Stimulated activated CD4-positive, alpha-beta T cell treated with anti-CD3 and anti-CD28 coated beads, Interleukin-15, amount 100 ng/mL, for 1 hour (primary cell): ENCODE measurements at places on chromosomes 11 and 22.

DNA sequence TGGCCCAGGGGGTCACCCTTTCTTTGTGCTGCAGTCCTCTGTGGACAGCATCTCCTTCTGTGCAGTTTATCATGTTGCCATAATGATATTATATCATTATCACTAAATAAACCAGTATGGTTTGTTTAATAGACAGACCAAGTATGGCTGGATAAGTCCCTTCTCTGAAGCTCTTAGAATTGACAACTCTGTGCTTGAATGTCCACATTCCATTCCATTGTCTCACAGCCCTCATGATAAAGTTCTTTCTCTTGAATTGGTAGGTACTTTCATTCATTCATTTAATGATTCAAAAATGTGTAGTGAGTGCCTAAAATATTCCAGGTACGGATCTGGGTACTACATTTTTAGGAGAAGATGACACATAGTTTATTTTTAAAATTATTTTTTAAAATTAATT lies 7.8 kb downstream of the RPS6KA4 start:
- DNase-seq = no peak

DNA sequence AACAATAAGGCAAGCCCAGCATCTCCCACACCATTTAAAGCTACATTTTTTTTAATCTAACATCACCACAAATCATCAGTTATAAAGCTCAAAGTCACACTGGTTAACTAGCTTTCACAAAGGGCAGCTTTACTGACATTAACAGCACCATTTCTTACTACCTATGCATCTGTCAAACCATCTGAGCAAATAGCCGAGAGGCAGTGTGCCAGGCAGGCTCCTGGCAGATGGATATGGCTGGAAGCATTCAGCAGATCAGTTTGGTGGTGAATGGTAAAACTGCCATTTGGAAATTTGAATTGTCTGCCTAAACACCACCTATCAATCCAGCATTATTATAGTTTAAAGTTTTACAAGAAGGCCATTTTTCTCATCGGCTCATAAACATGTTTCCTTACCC lies 131.2 kb downstream of the TTC28 start:
- no peak for DNase-seq

GRCh38 chr11:119615882-119616196 lies 113.2 kb downstream of the NECTIN1 start:
- DNase-seq = no peak

GRCh38 chr11:65571420-65571819 lies 918 bp upstream of the FAM89B start:
- DNase-seq = no peak

DNA sequence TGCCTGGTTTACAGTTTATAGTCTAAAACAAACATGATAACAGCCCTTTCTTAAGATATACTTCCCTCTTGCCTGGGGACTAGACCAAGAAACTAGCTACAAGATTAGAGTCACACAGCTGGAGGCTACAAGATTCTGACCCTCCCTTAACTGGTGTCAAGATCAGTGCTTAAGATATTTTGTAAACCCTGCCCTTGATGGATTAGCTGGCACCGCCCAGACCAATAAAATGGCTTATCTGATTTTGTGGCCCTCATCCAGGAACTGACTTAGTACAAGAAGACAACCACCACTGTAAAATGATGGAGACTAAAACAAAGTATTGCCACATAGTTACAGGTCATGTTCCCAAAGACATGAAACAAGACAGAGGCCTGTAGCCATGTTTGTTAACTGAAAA lies 53.4 kb downstream of the FAM181B start:
- DNase-seq = no peak

DNA sequence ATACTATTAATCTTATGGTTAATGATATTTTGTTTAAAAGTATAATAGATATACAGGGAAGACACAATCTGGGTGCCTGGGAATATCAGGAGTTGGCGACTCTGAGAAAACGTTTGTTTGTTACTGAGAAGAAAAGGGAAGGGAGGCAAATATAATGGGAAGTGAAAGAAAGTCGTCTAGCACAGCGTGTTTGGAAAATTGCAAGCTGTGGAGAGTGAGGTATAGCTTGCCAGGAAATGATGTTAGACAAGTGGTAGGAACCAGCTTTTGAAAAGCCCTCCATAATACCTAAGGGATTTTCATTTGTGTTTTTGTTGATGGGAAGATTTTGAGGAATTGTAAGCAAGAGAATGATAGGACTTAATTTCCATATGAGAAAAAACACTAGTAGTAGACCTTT lies 322.2 kb downstream of the LUZP2 start:
- no peak for DNase-seq

DNA sequence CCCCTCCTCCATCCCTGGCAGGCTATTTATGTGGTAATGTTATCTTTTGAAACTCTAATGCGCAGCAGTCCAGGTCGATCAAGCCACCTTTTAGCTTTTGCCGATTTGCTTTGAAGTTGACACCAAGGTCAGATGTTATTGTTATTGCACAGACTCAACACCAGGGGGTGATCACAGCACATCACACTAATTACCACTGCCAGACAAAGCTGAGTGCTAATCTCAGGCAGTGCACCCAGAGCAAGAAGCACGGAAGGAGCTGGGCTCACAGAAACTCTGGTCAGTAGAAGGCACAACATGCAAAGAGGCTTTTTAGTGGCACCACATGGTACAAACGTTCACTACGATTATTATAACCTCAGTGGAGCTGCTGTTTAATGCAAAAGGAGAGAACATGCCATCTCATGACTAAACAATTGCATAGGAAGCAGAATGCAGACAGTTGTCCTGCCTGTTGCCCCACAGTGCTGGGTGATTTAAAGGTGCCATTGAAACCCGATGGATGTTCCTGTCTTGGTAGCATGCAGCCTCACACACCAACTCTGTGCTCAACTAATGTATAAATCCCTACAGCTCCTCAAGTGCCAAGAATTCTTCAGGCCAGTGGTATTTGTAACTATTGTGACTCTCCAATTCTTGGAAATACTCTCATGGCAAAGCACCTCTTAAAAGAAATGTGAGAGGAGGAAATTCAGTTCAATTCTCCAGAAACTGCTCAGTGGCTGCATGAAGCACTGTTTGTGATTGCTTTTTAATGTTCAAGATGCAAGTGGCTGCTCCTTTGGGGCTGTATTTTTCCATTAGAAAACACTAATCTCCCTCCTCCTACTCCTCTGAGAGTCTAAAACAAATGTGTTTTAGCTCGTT lies 353.9 kb upstream of the DDI1 start:
- DNase-seq = no peak

- no peak for DNase-seq
Observed at GRCh38 chr11:9874466-9874865, 210.6 kb downstream of the SWAP70 start.

DNA sequence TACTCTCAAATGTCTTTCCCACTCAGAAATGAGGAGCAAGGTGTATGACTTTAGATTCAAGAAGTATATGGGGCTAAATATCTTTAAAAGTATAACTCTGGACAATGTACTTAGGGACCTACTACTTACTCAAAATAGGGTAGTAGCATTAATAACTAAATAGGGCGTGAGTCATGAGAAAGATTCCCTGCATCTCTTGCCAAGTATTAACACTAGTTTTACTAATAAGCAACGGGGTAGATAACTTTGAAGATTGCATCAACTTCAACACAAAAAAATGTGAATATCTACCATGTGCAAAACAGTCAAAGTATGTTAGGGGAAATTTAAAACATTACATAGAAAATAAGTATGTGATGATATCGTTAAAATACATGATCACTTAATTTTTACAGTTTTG lies 99.6 kb downstream of the PGR start:
- no peak for DNase-seq

GRCh38 chr11:118193910-118194566 lies 17.6 kb upstream of the SCN2B start:
- no peak for DNase-seq

DNA sequence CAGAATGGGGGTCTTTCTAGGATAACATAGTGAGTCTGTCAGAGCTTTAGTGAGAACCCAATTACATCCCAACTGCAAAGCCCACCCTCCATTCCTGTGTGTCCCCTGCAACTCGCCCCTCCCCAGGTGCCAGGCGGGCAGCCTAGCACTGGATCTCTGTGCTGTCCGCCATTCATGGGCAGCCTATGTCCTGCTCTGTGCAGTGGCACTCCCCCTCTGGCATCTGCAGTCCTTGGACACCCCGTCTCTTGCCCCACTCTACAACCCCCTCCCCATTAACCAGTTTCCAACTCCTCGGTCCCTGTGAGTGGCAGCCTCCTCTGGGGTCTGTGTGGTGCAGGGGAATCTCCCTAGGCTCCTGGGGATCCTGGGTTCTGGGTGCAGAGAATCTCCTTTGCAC lies 37.0 kb downstream of the MYO7A start:
- no peak for DNase-seq

DNA sequence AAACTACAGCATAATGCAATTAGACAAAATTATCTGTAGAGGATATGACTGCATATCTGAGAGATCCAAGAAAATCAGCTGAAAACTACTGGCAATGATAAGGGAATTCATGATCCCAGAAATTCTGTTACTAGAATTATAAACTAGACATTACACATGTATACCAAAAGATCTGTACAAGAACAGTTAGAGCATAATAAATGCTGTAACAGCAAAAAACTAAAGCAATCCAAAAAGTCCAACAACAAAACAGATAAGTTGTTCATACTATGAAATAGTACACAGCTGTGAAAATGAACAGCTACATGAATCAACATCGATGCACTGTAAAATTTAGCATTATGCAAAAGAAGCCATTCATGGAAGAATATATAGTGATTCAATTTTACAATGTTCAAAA lies 6.0 kb downstream of the ZNF214 start:
- no peak for DNase-seq

GRCh38 chr11:12287009-12287373 lies 90.4 kb upstream of the PARVA start:
- no peak for DNase-seq

GRCh38 chr11:3207526-3208189 lies 11.0 kb downstream of the MRGPRG start:
- DNase-seq = no peak

DNA sequence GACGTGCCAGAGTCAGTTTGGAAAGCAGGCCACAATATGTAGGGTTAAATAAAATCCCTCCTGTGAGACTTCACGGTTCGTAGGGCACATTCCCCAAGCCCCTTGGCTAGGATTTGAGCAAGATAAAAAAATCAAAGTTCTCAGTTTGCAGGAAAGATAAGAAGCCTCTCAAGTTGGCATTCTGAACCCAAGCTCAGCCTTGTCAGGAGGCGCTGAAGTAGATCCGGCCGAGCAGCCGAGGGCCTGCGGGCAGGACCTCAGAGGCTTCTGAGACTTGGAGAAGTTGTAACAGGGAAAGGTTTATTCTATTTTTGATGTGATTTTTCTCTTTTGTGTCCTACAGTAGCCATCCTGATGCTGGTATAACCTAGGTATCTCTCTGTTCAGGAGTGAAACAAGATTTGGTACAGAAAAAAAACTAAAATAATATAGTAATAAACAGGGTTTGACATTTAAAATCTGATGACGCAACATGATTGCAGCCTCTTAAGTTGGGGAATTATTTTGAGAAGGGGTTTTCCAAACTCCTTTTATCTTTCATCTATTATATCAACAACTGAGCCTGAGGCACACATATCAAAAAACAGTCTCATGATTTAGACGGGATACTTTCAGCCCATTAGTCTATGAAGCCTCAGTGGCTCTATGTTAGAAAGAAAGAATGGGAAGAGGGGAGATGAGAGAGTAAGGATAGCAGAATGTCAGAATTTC lies 10.1 kb downstream of the PATE2 start:
- DNase-seq = no peak

GRCh38 chr11:65212226-65212801 lies 30.6 kb downstream of the CAPN1 start:
- no peak for DNase-seq

DNA sequence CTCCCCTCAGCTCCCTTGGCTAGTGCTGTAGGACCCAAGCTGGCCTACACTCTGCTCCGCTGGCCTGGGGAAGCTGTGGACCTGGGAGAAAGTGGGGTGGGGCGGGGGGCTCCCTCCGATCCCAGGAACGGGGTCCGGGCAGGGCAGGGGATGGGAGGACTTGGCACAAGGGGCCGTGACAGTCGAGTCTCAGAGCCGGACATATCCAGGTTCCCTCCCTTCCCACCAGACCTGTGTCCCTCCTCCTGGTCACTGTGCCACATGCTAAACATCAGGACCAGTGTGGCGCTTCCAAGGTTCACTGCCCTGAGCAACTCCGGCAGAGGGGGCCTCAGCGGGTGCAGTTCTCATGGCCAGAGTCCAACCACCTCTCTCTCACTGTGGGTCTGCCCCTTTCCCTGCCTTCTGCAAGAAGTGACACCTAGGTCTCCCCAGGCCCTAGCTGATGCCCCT lies 2.0 kb downstream of the DUSP8 start:
- DNase-seq = no peak

GRCh38 chr11:11406652-11407051 lies 53.6 kb upstream of the CSNK2A3 start:
- no peak for DNase-seq
